ENCODE measurements at places on chromosomes 7 and 10.

DNA sequence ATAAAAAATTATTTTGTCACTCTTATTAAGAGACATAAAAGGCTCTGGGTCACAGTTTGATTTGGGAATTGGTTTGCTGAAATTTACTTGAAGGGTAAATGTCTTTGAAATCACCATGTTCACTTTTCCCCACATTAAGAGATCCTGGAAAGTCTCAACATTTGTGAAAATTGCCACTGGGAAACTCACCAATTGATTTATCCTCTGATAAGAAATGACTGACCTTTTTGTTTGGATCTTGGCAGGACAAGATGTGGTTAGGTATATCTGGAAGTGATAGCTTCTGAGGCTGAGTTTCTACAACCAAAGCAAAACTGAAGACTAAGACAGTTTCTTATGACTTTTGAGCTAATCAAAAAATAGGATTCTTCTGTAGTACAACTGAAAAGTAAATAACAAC lies 107.1 kb upstream of the TMEM106B start:
- no peak for DNase-seq

DNA sequence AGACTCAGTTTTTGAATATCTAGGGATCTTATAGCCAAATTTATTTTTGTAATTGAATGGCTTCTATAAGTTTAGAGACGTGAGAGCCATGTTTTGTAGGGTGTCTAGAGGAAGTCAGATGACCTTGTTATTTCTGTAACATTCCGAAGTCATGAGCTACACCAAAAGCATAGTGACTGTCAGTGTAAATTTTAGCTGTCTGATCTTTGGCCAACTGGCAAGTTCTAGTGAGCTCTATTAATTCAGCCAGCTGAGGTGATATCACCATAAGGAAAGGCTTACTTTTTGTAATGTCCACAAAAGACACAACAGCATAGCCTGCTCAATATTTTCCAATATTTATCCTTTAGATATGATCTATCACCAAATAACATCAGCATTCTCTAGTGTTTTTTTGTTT lies 9.9 kb upstream of the NT5C3A start:
- peak; percentile 12 for DNase-seq

GRCh38 chr7:45586542-45587520 lies 12.7 kb downstream of the ADCY1 start:
- DNase-seq: no peak

GRCh38 chr10:116371737-116372136 lies 47.5 kb downstream of the CCDC172 start:
- no peak for DNase-seq

DNA sequence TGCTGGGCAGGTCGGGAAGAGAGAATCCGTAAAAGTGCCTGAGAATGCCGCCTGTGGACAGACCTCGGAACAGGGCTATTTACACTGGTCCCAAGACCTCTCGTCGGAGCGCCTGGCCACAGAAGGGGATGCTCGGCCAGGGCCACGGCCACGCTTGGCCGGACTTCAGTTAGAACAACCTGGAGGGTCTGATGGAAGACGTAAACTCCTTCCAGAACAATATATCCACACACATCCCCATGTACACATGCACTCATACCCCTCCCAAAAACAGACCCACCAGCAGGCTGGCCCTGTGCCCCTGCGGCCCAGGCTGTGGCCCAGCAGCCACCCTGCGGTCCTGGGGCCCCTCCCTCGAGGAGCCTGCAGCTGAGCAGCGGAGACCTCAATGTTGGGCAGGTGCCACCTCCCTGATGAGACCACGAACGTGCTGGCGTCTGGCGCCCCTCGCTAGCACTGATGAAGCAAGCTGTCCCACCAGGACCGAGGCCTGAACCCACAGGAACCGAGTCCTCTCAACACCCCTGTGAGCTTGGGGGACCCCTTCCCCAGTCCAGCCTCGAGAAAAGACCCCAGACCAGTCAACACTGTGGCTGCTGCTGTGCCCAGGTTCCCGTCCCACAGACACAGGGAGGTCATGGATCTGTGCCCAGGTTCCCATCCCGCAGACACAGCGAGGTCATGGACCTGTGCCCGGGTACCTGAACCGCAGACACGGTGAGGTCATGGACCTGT lies 8.9 kb downstream of the CFAP46 start:
- no peak for DNase-seq

DNA sequence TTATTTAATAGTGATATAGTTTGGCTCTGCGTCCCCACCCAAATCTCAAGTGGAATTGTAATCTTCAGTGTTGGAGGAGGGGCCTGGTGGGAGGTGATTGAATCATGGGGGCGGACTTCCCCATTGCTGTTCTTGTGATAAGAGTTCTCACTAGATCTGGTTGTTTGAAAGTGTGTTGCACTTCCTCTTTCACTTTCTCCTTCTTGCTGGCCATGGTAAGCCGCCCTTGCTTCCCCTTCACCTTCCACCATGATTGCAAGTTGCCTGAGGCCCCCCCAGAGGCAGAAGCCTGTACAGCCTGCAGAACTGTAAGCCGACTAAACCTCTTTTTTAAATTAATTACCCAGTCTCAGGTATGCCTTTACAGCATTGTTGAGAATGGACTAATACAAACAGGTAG lies 101.4 kb downstream of the MTPAP start:
- DNase-seq: no peak

DNA sequence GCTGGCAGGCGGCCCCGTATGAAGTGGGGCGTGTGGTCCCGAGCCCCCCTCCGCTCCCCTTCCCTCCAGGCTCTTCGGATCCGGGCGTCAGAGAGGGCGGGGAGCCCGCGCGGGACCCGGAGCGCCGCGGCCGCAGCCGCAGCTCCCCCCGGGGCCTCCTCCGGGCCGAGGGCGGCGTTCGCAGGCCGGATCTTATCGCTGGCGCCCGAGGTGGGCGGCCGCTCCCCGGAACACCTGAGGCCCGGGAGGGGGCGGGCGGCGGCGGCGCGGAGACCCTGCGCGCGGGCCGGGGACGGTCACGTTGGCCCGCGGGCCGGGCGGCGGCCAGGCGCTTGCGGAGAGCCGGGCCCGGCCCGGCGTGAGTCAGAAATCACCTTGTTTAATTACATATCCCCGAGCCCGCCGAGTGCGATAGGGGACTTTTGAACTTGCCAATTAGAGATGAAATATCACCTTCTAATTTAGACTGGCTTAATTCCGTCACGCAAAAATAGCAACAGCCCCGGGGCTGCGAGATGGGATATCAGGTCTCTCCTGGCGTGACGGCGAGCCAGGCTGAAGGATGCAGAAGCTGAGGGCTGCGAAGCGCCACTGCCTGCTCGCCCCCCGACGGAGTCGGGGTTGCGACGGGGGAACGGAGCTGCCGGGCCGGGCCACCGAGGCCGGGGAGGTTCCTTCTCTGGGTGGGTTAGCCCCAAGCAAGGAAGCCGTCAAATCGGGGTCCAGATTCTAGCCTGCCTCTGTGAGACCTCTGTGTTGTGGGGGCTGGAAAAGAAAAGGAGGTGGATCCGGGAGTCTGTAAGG lies 43.4 kb downstream of the LDB3 start:
- no peak for DNase-seq

- no peak for DNase-seq
Observed at GRCh38 chr7:154353355-154353767, 301.2 kb downstream of the DPP6 start.

DNA sequence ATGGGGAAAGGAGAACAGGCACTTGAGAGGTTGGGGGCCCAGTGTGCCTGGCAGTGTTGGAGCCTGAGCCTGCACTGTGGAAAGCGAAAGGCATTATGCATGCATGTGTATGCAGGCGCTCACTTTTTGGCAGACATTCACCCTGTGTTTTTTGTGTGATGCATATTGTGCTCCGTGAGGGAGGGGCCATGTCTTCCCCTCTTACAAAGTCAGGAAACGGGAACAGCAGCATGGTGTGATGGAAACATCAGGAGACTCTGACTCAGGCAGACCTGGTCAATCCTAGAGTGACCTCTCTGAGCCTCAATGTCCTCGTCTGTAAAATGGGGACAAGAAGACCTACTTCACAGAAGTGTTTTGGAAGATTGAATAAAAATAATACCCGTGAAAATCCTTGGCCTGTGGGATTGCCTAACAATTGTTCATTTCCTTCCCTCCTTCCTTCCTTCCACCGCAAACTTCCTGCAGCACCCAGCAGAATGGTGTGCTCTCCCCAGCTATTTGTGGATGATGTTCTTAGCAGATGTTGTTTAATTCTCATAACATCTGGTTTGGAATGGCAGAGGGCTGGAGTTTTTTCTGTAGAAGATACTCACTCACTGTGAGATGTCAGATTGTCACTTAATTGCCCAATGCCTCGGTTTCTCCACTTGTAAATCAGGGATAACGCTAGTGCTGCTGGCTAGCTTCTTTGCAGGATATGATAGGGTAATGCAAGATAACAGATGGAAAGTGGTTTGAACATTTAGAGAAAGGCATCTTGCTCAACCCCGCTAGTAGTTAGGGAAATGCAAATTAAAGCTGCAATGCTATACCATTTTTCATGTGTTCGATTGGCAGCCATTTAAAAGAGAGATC lies 39.8 kb downstream of the CDH23 start:
- no peak for DNase-seq

DNA sequence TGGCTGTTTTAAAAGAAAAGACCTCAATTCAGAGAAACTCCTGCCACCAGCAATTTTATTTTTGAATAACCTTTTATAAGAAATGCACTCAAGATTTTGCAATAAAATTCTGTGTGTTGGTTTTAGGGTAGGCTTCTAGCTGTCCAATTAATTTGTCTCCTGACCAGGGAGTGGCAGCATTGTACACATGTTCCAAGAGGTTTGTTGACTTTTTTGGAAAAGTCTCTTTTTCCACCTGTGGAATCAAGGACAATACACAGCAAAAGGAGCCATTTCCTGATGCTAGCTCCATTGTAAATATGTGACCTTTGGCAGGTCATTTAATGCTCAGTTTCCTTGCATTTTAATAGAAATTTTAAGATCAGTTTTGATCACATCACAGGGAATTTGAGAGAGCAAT lies 1.8 kb downstream of the GIMAP5 start:
- DNase-seq: no peak

DNA sequence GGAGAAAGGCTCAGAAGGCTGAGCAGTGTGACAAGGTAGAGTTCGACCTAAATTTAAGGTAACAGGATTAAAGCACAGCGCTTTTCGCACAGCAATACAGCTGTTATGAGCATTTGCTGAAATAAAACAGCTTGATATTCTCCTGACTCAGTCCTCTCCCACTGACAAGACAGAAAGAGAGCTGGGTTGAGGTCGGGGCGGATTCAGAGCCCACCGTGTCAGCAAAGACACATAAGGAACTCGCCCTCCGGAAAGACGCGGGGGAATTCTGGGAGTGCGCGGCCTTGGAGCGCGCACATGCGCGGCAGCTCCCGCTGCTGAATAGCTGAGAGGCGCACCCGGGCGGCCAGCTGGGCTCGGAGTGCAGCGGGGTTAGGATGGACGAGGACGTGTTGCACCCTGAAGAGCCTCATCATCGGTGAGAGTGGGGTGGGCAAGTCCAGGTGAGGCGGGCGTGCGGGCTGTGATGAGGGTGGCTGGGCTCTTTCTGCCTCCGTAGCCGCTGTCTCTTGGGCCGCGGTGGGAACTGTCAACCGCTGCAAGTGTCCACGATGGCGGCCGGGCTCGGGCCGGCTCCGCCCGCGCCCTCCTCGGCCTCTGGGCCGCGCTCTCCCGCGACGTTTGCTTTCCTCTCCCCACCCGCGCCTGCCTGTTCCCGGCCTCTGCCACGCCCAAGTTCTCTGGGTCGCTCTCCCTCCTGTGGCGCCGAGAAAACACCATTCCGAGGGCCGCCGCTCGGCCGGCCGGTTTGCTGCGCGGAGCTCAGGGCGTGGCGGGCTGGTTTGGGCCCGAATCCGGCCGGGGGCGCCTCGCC lies 120.6 kb downstream of the LYZL1 start:
- peak; percentile 12 for DNase-seq

GRCh38 chr10:75402486-75403143 lies 1.1 kb upstream of the ZNF503 start:
- DNase-seq: no peak

- no peak for DNase-seq
Observed at GRCh38 chr7:17134786-17135185, 163.7 kb upstream of the AHR start.

GRCh38 chr7:65915921-65916657 lies 43.2 kb downstream of the VKORC1L1 start:
- DNase-seq: no peak

DNA sequence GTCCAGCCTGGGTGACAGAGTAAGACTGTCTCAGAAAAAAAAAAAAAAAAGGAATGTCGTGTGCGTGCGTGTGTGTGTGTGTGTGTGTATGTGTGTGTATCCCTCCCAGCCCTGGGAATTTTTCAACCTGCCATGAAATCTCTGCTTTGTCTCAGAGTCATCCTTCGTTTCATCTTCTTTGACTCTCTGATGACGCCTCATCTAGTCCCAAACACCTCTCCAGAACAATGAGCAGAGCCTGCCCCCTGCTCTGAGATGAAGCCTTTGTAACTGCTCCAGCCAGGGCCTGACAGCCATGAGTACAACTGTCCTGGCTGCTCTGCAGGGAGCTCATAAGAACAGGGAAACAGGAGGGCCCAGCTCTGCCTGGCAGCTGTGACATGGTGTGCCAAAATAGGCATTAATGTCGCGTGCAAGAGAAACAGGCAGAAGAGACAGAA lies 149.5 kb downstream of the FAM107B start:
- no peak for DNase-seq

DNA sequence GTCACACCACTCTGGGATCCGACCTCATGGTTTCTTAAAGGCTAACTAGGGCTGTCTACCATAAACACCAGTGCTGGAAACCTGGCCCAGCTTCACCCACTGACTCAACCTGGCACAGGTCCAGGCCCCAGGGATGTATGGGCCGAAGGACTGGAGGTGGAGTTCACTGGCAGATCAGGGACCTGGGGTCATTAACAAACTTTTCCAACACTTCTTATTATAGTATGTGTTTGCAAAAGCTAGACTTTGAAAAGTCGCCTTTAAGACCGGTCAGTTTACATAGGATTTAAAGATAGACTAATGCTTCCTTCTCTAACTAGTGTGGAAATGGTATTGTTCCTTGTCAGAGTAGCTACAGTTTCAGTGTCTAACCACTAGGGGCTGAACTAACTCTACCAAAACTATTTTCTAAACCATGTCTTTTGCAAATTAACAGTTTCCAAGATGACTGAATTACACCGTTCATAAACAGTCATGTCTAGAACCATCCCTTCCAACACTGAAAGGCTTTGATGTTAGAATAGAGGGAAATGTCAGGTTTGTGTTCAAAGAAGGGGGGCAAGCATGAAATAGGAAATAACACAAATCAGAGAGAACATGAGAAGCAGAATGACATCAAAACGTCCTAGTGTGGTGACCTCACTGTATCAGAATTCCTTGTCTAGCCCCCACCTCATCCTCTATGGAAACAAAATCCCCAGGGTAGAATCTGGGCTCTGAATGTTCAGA lies 29.7 kb downstream of the STN1 start:
- DNase-seq: peak; percentile 35

GRCh38 chr7:158959021-158959717 lies 102.8 kb downstream of the DYNC2I1 start:
- no peak for DNase-seq

GRCh38 chr7:48097521-48098231 lies 8.6 kb downstream of the UPP1 start:
- no peak for DNase-seq

- DNase-seq: no peak
Observed at GRCh38 chr7:134941185-134941900, 45.0 kb upstream of the AGBL3 start.

GRCh38 chr10:19505320-19506312 lies 310.6 kb upstream of the PLXDC2 start:
- DNase-seq: no peak

- no peak for DNase-seq
Observed at GRCh38 chr10:11789306-11789705, 33.9 kb upstream of the PROSER2 start.

GRCh38 chr7:100827330-100828226 lies at the start of gene EPHB4:
TSS of gene EPHB4 (minus strand) at chr7:100827523. CDS start at chr7:100827030, 493 bp downstream.
- peak; percentile 45 for DNase-seq
